HTR-8/SVneo (cell line): ENCODE measurements at places on chromosomes 2 and 18.

- no peak for DNase-seq
These were observed 16.6 kb upstream of the LNPK start for GRCh38 chr2:176018708-176019107.

DNA sequence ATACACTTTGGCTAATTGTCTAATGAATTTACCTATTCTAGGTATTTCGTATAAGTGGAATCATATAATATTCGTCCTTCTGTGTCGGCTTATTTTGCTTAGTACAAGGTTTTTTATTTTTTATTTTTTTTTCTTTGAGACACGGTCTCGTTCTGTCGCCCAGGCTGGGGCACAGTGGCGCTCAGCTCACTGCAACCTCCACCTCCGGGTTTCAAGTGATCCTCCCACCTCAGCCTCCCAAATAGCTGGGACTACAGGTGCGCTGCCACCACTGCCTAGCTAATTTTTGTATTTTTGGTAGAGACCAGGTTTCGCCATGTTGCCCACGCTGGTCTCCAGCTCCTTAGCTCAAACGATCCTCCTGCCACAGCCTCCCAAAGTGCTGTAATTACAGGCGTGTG is 38.2 kb downstream of the PCBP1 start:
- DNase-seq, result no peak

- no peak for DNase-seq
These were observed 16.2 kb upstream of the ARL4C start for GRCh38 chr2:234512884-234513669.

DNA sequence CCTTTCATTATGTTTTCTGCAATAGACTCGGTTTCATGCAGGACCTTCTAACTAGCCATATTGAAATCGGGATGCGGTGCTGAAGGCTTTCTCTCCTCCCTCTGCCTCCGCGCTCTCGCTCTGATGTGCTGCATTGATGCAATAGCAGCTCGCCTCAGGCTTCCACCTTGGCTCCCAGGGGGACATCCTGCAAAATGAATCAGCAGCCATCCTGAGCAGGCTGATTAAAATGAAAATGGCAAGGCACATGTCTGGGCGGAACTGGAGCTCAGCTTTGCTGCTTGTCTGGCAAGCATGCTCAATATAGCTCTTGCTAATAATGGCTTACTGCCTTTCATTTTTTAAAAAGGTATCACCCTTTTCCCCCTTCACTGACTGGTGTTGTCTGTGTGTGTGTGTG is 806 bp upstream of the MYT1L start:
- no peak for DNase-seq
